Stimulated activated CD8-positive, alpha-beta memory T cell treated with anti-CD3 and anti-CD28 coated beads, Interleukin-4, amount 100 ng/mL, for 4 hours (primary cell): ENCODE measurements at places on chromosomes 4 and X.

DNA sequence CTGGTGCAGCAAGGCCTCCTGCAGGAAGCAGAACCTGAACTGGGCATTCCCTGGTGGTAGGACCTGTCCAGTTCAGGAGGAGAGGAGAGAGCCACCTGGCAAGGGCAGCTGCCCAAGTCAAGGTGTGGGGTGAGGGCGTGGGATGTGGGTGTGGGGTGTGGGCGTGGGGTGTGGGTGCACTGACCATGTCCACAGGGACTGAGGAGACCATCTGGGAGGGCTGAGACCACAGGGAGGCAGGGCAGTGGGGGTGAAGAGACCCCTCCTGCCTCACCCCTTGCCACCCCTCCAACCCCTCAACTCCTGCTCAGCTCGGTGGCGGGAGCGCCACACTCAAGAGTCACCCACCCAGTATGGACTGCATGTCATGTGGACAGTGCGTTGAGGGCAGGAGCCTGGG, 117.9 kb downstream of the CPZ start:
- no peak for DNase-seq

- DNase-seq, result no peak
Observed at GRCh38 chr4:108130955-108131354, 37.8 kb downstream of the LEF1 start.

- DNase-seq, result no peak
Observed at GRCh38 chrX:74230094-74230493, 73.9 kb upstream of the ZCCHC13 start.

DNA sequence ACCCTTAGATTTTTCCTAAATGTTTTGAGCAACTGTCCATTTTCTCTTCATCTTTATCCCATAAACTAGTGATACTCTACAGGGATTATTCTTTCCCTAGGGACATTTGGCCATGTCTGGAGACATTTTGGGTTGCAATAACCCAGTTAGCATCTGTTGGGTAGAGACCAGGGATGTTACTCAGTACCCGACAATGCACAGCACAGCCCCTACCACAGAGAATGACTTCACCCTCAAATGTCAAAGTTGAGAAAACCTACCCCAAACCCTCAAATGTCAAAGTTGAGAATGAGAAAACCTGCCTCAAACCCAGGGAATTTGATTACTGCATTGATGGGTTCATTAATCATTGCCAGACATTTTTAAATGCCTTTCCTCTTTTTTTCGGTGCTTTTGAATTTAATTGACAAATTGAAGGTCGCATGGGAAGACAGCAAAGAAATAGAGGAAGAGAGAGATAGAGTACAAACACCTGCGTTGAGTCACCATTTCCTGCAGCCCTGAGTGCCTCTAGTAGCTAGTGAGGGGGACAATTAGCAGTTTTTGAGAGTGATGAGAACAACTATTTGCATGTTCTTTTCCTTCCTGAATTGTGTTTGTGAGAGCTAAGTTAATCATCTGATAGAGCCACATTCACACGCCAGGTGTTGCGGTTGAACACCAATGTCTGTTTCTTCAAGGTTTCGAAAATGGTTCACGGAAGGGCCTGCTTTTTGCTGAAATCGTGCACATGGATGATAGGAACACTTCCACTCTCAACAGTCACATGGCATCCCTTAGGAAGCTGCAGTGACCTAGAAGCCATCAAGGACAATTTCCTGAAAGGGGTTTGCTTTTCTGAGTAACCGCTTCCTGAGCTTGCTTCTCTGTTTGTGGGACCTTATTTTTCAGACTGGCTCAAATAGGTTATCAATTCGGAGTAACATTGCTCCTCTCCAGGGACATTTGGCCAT, 203.9 kb upstream of the VCX3A start:
- DNase-seq, result no peak

DNA sequence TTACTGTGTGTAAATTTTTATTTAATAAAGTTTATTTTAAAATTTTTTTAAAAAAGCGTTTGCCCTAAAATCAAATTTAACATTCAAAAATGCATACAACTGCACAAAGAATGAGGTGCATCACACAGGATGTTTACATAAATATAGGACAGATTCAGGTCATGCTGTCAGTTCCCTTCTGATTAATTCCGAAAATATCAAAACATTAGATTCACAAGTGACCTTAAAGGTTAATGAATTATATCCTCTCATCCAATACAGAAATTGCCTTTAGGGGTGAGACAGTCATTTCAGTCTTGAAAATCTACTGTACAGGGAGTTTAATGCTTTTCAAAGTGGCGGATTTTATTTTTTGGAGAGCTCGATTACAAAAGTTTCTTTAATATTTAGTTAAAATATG, 208.7 kb upstream of the FTHL17 start:
- no peak for DNase-seq

DNA sequence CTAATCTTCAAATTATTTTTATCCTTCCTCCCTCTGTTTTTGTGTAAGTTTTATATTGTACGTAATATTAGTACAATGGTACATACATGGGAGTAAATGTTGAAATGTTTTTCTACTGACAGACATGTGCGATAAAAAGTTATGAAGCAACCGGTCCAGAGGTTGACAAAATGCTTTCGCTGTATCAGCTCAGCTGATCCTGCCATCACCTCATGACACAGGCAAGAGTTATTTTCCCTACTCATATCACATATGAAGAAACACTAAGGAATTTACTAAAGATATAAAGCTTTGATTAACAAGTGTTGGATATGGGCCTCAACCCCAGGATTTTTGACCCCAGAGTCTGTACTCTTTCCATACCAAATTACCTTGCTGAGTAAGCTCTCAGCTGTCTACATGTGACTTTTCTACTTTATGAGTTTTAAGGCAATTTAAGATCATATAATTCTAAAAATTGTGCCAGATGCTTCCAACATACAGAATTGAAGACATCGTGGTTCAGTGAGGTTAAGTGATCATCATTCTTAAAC, 50.0 kb downstream of the CLCN5 start:
- no peak for DNase-seq

DNA sequence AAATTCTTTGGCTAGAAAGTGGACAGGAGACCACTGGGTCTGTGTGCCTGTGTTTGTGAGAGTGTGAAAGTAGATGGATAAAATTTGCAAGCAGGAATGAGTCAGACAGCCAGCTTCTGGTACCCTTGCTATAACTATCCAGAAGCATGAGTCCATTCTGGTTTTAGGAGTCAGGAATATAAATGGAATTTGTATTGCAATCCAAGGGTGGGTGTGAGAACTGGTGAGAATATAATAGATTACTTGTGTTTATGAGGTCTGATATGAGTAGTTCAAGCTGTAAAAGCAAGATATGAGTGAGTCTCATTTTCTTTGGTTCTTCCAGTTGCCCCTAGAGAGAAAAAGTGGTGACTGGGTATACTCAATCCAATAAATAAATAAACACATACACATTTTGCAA, 212.7 kb upstream of the TAPT1 start:
- DNase-seq, result no peak

- DNase-seq, result no peak
Observed at GRCh38 chrX:64152857-64153256, 52.7 kb downstream of the AMER1 start.

- DNase-seq, result no peak
Observed at GRCh38 chrX:20664774-20665173, 398.1 kb upstream of the RPS6KA3 start.

DNA sequence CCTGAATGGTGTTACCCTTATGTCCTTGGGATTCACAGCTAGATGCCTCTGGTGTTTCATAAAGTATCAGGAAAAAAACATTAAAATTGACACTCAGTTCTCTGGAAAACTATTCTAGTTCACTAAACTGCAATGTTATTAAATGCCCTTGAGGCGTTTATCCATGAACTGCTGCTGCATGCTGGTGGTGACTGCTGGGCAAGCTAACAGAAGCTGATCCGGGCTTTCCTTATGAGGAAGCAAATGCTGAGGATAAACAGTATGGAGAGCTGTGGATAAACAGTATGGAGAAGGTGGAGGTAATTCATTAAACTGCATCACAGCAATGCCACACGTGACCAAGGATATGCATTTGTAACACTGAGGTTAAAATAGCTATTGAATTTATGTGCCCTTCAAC, 227.0 kb downstream of the NR3C2 start:
- no peak for DNase-seq

DNA sequence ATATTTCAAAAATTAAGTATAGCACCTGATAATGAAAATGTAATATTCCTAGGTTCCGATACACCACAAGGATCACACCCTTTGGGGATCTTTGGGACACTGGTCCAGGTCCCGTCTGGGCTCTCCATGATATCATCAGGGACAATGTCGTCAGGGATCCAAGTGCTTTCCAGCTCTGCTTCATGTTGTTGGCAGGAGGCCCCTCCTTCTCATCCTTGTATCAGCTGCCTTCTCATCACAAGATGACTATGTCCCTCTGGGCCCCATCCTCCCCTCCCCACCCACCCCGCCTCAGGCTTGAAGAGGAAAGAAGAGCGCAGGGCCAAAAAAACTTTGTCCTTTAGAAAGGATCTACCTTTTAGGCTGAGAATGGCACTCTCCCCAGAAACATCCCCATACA, 128.3 kb upstream of the KLF3 start:
- no peak for DNase-seq

- DNase-seq, result no peak
Observed at GRCh38 chr4:121688701-121689100, 8.1 kb downstream of the ANXA5 start.

- no peak for DNase-seq
Observed at GRCh38 chr4:159791334-159791733, 688.5 kb downstream of the RAPGEF2 start.

- no peak for DNase-seq
Observed at GRCh38 chr4:88350786-88351185, 27.9 kb upstream of the HERC6 start.

DNA sequence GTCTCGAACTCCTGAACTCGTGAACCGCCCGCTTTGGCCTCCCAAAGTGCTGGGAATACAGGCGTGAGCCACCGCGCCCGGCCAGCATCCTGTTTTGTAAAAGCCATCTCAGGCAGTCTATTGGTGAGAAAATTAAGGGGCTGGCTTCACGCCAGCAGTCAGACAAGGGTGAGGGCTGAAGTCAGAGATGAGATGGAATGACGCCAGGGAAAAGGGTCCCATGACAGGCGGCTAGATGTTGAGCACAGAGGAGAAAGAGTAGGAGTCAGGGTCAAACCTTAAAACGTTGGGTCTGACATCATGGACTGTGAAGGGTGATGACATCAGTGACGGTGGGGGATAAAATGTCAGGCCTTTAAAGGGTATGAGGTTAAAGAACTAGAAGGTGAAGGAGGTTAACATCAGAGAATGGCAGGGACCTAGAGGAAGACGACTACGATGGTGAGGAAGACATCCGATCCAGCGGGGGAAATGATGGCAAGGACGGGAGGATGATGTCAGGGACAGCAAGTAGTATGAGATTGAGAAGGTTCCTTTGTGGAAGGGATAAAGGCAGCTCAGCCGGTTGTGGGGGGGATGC, 504 bp upstream of the RBM3 start:
- DNase-seq, result no peak

- no peak for DNase-seq
Observed at GRCh38 chrX:153320555-153321184, 897 bp downstream of the PNMA6F start.

DNA sequence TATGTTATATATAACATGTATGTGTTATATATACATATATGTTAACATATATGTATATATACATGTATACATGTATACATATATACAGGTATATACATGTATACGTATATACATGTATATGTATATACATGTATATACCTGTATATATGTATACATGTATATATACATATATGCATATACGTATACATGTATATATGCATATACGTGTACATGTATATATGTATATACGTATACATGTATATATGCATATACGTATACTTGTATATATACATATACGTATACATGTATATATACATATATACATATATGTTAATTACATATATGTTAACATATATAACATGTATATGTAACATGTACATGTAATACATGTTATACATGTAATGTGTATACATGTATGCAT, 1077.3 kb upstream of the ADGRL3 start:
- DNase-seq, result no peak

DNA sequence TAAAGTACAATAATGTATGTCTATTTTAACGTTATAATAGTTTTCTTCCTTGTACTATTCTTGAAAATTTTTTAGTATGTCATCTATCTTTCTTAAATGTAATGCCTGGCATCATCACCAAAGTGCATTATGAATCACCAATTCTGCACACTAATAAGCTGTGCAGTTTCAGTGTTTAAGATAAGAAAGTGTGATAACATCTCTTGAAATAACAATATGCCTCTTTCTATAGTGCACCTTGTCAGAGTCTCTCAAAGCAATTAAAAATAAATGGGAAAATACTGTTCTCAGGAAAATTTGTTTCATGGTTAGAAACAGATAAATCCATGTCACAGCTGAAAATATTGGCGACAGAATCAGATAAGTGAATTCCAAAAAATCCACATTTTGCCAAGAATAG, 457.4 kb upstream of the PCDH10 start:
- DNase-seq, result no peak

DNA sequence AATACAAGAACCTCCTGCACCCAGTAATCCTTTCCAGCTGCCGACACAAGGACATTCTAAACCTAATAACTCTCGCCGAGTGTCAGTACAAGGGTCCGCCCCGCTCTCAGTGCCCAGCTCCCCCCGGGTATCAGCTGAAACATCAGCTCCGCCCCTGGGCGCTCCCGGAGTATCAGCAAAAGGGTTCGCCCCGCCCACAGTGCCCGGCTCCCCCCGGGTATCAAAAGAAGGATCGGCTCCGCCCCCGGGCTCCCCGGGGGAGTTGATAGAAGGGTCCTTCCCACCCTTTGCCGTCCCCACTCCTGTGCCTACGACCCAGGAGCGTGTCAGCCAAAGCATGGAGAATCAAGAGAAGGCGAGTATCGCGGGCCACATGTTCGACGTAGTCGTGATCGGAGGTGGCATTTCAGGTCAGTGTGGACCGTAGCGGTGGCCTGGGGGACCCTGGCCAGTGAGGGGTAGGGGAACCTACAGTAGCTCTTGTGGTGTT, at the start of gene MAOA:
Gene MAOA (plus strand): TSS at position 295 of the 490 bp plus-strand sequence. CDS start 43 bp downstream, at position 338.
- DNase-seq, result no peak

DNA sequence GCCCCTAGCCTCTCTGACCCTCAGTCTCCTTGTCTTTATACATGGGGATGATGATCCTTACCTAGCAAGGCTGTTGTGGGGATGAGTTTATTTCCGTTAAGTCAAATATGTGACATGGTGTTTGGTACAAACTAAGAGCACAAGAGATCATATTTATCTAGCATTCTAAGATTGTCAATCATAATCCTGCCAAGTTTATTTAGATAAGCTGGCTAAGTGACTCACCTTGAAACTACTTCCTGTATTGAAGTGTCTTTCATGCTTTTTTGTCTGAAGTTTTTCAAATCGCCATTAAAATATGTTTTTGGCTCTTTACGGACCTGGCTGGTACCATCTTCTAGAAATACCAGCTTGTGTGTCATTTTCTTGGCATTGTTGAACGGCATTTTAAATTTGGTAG, 30.7 kb downstream of the MAP7D3 start:
- no peak for DNase-seq

- DNase-seq, result no peak
Observed at GRCh38 chrX:28888416-28888815, 301.2 kb downstream of the IL1RAPL1 start.

- DNase-seq, result no peak
Observed at GRCh38 chr4:1169171-1169671, 3.2 kb downstream of the SPON2 start.
